ENCODE measurements at places on chromosomes 2 and 18. TPM values are rescaled to one million over a fixed set of nuclear protein-coding genes. Genes with fewer than 3 reads are reported as not detected.

GRCh38 chr2:113002677-113003076 lies 2.6 kb upstream of the IL36A start:
- no peak for DNase-seq
- no peaks in the 10 kb centered on the region for H3K4me1 ChIP-seq
- H3K27me3 ChIP-seq: no peaks in the 10 kb centered on the region

- H3K36me3 ChIP-seq: no peaks in the 10 kb centered on the region
- H3K27ac ChIP-seq: no peak overlapping the region
- DNase-seq: no peak
- H3K27me3 ChIP-seq: no peaks in the 10 kb centered on the region
- no peaks in the 10 kb centered on the region for H3K4me1 ChIP-seq
- no peak overlapping the region for H3K4me3 ChIP-seq
These were observed 461.6 kb downstream of the LRATD1 start for GRCh38 chr2:15094161-15094560.

- H3K4me3 ChIP-seq: no peak overlapping the region
- H3K27me3 ChIP-seq: no peaks in the 10 kb centered on the region
- DNase-seq: no peak
- no peaks in the 10 kb centered on the region for H3K4me1 ChIP-seq
These were observed 96.6 kb downstream of the RAPH1 start for GRCh38 chr2:203438528-203438927.

DNA sequence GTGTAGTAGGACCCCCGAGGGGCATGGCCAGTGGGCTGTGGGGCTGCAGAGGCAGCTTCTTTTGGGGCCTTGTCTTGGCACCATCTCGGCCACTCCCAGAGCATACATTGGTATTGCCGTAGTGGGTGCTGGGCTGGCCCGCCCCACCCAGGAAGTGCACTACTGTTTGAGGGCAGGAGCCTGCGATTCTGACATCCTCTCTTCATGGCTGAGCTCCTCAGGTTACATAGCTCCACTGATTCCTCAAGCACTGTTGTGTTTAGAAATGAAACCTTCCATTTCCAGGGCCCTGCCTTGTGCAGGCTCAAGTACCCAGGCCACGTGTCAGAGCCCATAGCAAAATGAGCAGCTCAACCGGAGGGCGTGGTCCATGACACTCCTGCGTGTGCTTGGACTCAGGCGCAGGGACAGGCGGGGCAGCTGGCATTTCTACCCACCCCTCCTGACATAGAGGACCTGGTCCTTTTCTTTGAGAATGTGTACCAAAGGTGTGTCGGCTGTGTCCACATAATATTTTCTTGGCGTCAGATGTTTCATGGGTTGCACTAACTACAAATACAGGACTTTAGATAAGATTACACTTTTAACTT lies 67.9 kb downstream of the DGKD start:
- peak overlapping the region; percentile 26 for H3K27ac ChIP-seq
- peaks cover 42% of the 10 kb centered on the region for H3K4me1 ChIP-seq
- H3K27me3 ChIP-seq: no peaks in the 10 kb centered on the region
- no peak overlapping the region for H3K4me3 ChIP-seq

ANKRD36C gene
- total RNA-seq: 7.2 TPM

DOCK10 gene
- 12.6 TPM for total RNA-seq

ADCYAP1 gene
- total RNA-seq: not detected

DNA sequence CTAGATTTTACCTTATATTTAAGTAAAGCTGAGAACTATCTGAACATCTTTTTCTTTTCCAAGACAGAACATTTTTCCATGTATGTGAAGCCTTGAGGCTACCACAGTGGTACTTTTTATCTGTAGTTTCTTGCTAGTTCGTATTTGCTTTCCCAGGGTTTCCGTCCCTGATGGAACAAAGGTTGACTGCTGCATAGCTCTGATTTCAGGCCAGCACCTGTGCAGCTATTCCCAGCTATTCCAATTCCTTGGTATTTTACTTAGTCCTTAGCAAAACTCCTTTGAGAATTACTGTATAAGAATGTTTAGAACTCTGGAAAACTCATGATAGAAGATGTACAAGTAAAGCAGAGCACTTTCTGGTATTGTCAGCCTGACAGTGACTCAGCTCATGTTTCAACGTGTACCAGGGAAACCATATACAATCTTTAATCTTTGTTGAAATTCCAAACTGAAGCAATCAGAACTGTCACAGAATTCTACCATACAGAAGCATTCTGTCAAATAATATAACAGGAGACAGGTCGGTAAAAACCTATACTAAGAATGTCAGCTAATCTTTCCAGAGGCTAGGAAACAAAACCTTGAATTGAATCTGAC lies 162.2 kb downstream of the PKP4 start:
- peaks cover 4% of the 10 kb centered on the region for H3K36me3 ChIP-seq
- peak overlapping the region; percentile 55 for H3K27ac ChIP-seq
- no peak overlapping the region for H3K4me3 ChIP-seq
- DNase-seq: no peak
- no peaks in the 10 kb centered on the region for H3K27me3 ChIP-seq

DNA sequence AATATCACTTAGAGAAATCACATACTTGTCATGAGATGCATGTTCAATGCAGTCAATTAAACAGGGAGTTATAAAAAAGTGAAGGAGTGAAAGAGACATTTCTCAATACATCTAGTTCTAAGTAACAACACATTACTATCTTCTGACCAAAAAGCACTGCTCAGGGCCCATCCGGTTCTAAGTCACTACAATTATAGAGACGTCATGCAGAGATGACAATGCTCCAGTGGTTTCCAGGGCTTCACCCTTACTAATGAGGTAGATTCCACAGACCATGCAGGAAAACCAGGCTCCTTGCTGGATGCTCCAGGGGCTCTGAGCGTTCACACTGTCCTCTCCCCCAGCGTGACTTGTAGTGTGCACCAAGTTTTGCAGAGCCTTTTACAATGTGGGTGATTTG lies 88.0 kb downstream of the FTCDNL1 start:
- no peaks in the 10 kb centered on the region for H3K4me1 ChIP-seq
- H3K27me3 ChIP-seq: no peaks in the 10 kb centered on the region
- no peak for DNase-seq

DNA sequence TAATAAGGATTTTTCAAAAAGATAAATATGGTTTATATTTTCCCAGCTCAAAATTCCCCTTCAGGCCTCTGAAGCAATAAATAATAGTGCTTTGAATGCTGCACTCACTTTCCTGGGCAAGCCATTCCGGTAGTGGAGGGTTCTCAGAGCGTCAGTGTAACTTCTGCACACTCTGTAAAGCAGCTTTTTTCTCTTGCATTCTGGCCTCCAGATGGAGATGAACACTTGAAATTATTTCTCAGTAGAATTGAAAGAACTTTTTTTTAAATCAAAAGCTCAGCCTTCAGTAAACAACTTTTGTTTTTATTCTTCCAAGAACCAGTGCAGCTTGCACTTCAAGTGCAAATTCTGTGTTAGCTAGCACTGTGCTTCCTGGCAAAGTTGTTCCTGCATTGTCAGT lies 281.1 kb upstream of the RAB12 start:
- DNase-seq: no peak
- H3K27ac ChIP-seq: no peak overlapping the region
- no peaks in the 10 kb centered on the region for H3K36me3 ChIP-seq
- no peak overlapping the region for H3K4me3 ChIP-seq
- no peaks in the 10 kb centered on the region for H3K27me3 ChIP-seq

DNA sequence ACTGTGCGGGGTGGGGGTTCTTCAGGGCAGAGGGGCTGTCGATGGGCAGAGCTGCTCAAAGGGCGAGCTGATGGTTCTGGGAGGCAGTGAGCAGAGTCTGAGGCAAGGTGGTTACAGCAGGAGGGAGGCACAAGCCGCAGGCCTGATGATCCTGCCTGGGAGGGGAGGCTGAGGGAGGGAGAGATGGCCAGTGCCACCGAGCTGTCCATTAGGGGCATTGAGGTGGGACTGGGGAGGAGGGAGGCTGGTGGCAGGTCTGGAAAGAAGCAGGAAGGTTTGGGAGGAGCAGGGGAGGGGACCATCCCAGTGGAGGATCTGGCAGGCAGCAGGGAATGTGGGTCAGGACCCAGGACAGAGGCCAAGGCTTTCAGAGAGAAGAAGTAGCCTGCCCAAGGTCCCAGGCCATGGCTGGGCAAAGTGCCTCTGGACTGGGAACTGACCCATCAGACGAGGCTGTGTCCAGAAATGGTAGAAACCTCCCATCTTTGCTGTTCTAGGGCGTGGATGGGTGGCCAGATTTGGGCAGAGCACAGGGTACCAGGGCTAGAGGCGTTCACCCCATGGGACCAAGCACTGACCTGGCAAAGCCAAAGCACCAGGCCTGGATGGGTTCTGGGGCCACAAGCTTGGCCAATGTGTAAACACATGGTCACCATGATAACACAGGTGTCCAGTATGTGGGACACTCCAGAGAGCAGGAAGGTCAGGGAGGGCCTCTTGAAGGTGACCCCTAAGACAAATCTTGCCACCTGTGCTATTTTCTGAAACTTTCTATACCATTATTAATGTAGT lies 55.5 kb downstream of the INHBB start:
- no peaks in the 10 kb centered on the region for H3K27me3 ChIP-seq
- no peak overlapping the region for H3K27ac ChIP-seq
- H3K4me1 ChIP-seq: no peaks in the 10 kb centered on the region
- no peaks in the 10 kb centered on the region for H3K36me3 ChIP-seq
- no peak for DNase-seq

ONECUT2 gene
- under 0.01 TPM for total RNA-seq

DNA sequence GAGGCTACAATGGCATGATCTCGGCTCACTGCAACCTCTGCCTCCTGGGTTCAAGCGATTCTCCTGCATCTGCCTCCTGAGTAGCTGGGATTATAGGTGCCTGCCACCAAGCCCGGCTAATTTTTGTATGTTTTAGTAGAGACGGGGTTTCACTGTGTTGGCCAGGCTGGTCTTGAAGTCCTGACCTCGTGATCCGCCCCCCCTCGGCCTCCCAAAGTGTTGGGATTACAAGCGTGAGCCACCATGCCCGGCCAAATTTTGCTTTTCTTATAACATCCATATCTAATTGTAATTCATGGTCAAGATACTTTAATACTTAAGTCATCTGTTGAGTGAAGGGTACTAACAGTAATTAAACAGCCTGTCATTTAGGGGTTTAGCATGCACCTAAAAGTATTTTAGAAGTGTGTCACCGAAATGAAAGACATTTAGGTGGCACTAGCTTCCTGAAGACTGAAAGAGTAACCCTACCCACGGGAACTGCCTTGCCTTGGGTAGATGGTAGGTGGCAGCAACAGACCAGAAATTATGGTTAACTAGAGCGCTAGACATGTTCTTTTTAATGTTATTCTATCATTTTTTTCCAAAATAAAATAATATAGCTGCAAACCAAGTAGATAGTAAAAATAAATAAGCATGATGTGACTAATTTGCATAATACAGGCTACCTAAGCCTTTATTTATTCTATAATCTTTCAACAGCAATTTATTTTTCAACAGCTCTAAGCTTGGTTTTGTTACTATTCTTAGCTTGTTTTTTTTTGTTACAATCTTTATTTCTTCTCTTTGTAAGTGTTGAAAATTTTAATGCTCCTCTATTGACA lies 8.6 kb upstream of the ACYP2 start:
- no peak overlapping the region for H3K4me3 ChIP-seq
- H3K4me1 ChIP-seq: peaks cover 8% of the 10 kb centered on the region
- H3K27me3 ChIP-seq: no peaks in the 10 kb centered on the region
- no peaks in the 10 kb centered on the region for H3K36me3 ChIP-seq
- no peak overlapping the region for H3K27ac ChIP-seq

B3GNT7 gene
- 5.7 TPM for total RNA-seq

TMEM37 gene
- 3.1 TPM for total RNA-seq

DNA sequence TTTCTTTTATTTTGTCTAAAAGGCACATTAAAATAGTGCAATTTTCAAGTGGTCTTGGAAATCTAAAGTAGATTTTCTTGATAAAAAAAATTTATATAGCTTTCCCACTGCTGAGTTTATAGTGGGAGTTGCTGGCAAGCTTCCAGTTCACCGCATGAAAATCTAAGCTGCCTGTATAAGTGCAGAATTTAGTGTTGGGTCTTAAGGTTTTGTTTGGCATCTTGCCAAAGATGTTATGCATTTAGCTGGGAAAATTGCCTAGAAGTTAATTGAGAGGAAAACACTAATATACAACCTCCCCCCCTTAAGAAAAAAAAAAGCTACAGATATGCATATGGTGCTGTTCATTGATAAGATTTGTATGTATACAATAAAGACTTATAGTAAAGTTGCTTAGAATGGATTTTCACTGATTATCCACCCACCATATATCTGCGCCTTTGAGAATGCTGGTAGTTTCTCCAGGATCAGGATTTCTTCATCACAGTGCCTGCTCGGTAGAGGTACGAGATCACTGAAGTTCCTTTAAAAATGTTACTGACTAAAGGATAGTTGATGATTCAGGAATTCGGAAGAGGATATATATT lies 803.2 kb upstream of the POU3F3 start:
- H3K36me3 ChIP-seq: no peaks in the 10 kb centered on the region
- DNase-seq: no peak

DNA sequence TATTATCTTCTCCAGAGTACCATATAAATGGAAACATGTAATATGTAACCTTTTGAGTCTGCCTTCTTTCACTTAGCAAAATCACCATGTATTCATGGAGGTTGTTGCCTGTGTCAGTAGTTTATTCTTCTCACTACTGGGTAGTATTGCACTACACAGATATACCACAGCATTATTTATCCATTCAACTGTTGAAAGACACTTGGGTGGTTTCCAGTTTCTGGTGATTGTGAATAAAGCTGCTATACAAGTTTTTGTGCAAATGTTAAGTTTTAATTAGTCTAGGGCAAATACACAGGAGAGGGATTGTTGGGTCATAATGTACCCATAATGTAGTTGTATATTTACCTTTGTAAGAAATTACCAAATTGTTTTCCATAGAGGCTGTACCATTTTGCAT lies 29.6 kb upstream of the RPRD1A start:
- DNase-seq: no peak
- H3K4me3 ChIP-seq: no peak overlapping the region
- no peaks in the 10 kb centered on the region for H3K36me3 ChIP-seq
- no peaks in the 10 kb centered on the region for H3K4me1 ChIP-seq

SFXN5 gene
- total RNA-seq: 13.6 TPM

ITSN2 gene
- total RNA-seq: 60.8 TPM

DNA sequence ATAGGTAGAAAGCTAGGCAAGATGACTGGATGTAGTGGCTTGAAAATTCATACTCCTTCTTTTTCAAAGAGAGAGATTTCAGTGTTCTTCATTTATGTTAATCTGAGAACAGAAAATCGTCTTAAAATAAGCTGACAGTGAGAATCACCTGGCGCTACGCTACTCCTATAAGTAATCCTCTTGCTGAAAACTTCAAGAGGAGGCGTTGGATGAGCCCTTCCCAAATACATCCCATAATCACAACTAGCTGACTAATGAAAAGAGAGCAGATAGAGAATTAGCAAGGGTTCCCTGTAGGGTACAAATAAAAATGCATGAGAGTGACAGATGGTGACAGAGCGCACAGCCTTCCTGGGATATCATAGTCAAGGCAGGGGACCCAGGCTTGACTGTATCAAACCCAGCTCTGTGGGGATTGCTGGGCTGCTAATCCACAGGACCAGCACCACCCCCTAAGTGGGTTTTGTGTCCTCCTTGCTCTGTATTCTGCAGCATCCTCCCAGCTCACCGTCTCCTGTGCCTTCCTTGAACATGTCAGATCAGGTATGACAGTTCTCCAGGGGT lies 280.2 kb downstream of the SP3 start:
- no peak overlapping the region for H3K4me3 ChIP-seq
- no peaks in the 10 kb centered on the region for H3K27me3 ChIP-seq
- no peaks in the 10 kb centered on the region for H3K36me3 ChIP-seq
- peaks cover 13% of the 10 kb centered on the region for H3K4me1 ChIP-seq
- no peak overlapping the region for H3K27ac ChIP-seq

HK2 gene
- total RNA-seq: 26.0 TPM

GRCh38 chr2:9178110-9178903 lies 28.3 kb upstream of the ASAP2 start:
- DNase-seq: no peak
- peaks cover 27% of the 10 kb centered on the region for H3K4me1 ChIP-seq
- H3K27ac ChIP-seq: peak overlapping the region; percentile 89

C2orf66 gene
- total RNA-seq: 0.18 TPM

Measured in esophagus squamous epithelium (tissue), 5 donors.